Breast epithelium (tissue), 4 donors: ENCODE measurements at places on chromosomes 2 and 18.
A peak's percentile ranks its signal among the peaks of the same experiment; 100 is the strongest.

- no peaks in the 10 kb centered on the region for H3K4me1 ChIP-seq
- no peaks in the 10 kb centered on the region for H3K36me3 ChIP-seq
- no peak overlapping the region for H3K4me3 ChIP-seq
- no peak overlapping the region for H3K27ac ChIP-seq
These were observed 1.4 kb downstream of the RSAD2 start for GRCh38 chr2:6879011-6879410.

GRCh38 chr2:70113359-70114070 is 26.2 kb downstream of the PCBP1 start:
- no peaks in the 10 kb centered on the region for H3K27me3 ChIP-seq
- no peak for DNase-seq
- no peak overlapping the region for H3K4me3 ChIP-seq
- H3K27ac ChIP-seq = no peak overlapping the region
- peaks cover 2% of the 10 kb centered on the region for H3K4me1 ChIP-seq
- no peaks in the 10 kb centered on the region for H3K36me3 ChIP-seq

DNA sequence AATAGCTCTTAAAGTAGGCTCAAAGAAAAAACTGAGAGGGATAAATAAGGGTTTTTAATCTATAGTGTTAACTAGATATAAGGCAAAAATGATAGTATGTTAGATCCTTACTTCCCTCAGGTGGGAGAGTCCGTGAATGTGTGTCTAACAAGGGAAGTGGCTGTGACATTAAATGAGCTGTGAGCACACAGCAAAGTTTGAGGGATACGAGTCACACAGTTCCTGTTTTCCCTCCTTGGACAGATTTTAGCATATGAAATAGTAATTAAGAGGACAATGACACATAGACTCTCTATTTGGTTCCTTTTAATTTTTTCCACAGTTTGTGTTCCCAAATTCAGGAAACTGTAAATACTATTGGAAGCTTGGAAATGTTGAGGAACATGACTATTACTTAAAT is 148.4 kb upstream of the CAVIN2 start:
- no peaks in the 10 kb centered on the region for H3K36me3 ChIP-seq
- no peak overlapping the region for H3K27ac ChIP-seq
- H3K27me3 ChIP-seq = no peaks in the 10 kb centered on the region
- no peaks in the 10 kb centered on the region for H3K4me1 ChIP-seq

DNA sequence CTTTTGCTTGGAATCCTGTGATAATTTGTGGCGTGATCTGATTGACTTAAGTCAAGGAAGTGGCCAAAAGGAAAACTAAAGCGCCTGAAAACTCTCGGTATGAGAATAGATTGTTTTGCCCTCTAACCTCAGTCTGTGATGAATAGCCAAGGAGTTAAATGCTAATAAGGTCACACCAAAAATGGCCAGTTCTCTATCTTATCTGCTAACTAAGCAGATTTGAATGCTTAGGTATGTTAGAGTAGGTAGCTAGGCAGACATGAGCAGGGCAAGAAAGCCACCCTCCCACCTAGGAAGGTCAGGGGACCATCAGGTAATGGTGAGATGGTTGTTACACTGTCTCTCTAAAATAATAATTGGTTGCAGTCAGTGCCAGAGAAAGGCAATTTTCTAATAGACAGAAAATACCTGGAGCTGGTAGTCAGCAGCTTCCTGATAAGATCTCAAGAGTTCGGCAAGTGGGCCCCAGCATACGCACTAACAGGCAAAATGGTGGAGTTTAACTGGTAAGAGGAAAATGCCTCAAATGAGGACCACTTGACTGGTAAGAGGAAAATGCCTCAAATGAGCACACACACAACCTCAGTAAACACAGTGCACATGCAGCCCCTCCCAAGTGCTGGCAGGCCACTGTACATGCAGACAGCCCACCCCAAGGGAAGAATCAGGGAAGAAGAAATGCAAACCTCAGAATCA is 468.4 kb downstream of the MBD2 start:
- no peak for DNase-seq
- H3K4me1 ChIP-seq = no peaks in the 10 kb centered on the region
- no peak overlapping the region for H3K4me3 ChIP-seq
- no peaks in the 10 kb centered on the region for H3K27me3 ChIP-seq
- no peaks in the 10 kb centered on the region for H3K36me3 ChIP-seq
- no peak overlapping the region for H3K27ac ChIP-seq

DNA sequence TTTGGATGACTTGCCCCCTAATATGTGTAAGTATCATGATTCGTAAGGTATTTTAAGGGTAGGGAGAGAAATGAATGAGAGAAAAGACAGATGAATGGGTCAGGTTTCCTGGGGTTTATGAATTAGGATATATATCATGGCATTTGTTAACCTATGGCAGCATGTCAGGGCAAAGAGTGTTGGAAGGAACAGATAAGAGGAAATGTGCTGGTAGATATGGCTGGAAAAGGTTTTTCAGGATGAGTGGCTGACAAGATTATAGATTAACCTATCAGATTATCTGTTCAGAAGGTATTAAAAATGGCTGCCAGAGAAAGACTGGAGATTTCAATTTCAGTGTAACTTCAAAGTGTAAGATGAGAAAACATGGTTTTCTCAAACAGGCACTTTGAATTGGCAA is 67.8 kb downstream of the SRBD1 start:
- H3K27me3 ChIP-seq = no peaks in the 10 kb centered on the region
- no peak overlapping the region for H3K4me3 ChIP-seq

GRCh38 chr2:174026122-174026845 is 61.1 kb upstream of the SP3 start:
- H3K27ac ChIP-seq = peak overlapping the region; percentile 87
- peak overlapping the region; percentile 47 for H3K4me3 ChIP-seq
- DNase-seq = no peak

- no peaks in the 10 kb centered on the region for H3K36me3 ChIP-seq
- DNase-seq = no peak
- H3K27me3 ChIP-seq = no peaks in the 10 kb centered on the region
- no peak overlapping the region for H3K27ac ChIP-seq
These were observed 4.1 kb downstream of the SFTPB start for GRCh38 chr2:85663594-85664565.

- DNase-seq = no peak
- H3K4me3 ChIP-seq = no peak overlapping the region
- H3K4me1 ChIP-seq = no peaks in the 10 kb centered on the region
- no peaks in the 10 kb centered on the region for H3K27me3 ChIP-seq
- H3K36me3 ChIP-seq = peaks cover 9% of the 10 kb centered on the region
These were observed 60.7 kb downstream of the ADI1 start for GRCh38 chr2:3458396-3459184.

DNA sequence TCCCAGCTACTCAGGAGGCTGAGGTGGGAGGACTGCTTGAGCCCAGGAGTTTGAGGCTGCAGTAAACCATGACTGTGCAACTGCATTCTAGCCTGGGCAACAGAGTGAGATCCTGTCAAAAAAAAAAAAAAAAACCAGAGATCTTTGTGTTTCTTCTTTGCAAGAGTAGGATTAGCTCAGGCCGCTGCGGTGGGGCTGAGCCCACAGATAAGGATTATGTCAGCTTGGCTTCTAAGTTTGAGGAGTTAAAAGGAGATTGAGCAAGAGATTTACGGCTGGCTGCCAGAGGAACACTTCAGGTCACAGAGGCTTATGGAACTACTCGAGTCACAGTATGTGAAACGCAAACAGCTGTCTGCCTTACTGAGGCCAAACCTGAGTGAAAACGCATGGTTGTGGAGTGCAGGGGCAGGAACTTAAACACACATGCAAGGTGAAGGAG is 146.7 kb upstream of the L3MBTL4 start:
- H3K4me3 ChIP-seq = no peak overlapping the region
- H3K36me3 ChIP-seq = no peaks in the 10 kb centered on the region
- H3K27me3 ChIP-seq = no peaks in the 10 kb centered on the region
- no peaks in the 10 kb centered on the region for H3K4me1 ChIP-seq

DNA sequence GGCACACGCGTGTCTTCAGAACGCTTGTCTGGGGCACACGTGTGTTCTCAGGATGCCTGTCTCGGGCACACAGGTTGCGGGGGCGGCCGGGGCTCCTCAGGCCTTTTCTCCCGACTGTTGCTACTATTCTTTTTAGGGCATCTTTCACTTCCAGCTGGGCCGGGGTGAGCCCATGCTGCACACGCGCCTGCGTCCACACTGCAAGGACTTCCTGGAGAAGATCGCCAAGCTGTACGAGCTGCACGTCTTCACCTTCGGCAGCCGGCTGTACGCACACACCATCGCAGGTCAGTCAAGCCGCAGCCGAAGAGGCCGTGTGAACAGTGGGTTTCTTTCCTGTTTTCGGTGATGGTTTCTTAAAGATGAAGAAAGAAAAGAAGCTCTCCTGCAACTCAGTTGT is 25.0 kb downstream of the CTDP1 start:
- H3K27ac ChIP-seq = no peak overlapping the region
- no peak overlapping the region for H3K4me3 ChIP-seq
- no peak for DNase-seq
- H3K36me3 ChIP-seq = peaks cover 4% of the 10 kb centered on the region
- H3K4me1 ChIP-seq = no peaks in the 10 kb centered on the region

GRCh38 chr2:1672738-1673137 is 71.6 kb downstream of the PXDN start:
- no peaks in the 10 kb centered on the region for H3K36me3 ChIP-seq
- no peak overlapping the region for H3K4me3 ChIP-seq
- no peaks in the 10 kb centered on the region for H3K27me3 ChIP-seq
- H3K4me1 ChIP-seq = no peaks in the 10 kb centered on the region
- no peak overlapping the region for H3K27ac ChIP-seq

GRCh38 chr2:240111253-240111652 is 24.9 kb downstream of the COPS9 start:
- H3K4me3 ChIP-seq = no peak overlapping the region
- DNase-seq = no peak
- no peaks in the 10 kb centered on the region for H3K36me3 ChIP-seq
- H3K27me3 ChIP-seq = no peaks in the 10 kb centered on the region
- H3K27ac ChIP-seq = no peak overlapping the region

DNA sequence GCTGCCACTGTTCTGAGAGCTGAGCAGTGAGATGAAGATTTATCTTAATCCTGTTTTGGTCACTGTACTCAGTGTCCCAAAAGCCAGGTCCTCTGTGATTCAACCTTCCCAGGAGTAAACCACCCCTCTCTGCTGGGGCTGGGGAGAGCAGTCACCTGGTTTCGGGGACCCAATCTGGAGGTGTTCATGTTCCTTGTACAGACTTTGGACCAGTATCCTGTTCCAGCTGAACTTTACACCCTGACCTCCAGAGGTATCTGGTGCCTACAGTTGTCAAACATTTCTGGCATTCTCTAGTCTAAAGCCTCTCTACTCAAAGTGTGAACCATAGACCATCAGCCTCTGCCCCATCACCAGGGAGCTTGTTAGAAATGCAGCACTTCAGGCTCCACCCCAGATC is 22.1 kb downstream of the CERS6 start:
- no peak overlapping the region for H3K27ac ChIP-seq
- DNase-seq = no peak
- H3K4me1 ChIP-seq = no peaks in the 10 kb centered on the region
- no peaks in the 10 kb centered on the region for H3K36me3 ChIP-seq

DNA sequence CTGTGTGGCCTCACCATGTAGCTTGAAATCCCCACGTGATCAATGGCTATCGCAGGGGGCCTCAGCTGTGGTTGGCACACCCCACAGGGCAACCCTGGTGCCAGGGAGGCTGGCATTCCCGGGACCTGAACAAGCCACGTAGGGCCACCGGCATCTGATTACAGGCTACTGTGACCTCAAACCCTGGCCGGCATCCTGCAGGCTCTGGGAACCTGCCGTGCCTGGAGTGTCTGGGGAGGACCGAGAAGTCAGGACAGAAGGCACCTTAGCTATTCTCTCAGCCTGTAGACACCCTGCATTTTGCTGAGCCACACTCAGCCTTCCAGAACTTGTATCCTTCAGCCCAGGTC is 213.0 kb downstream of the GLI2 start:
- H3K4me1 ChIP-seq = no peaks in the 10 kb centered on the region
- DNase-seq = no peak
- no peaks in the 10 kb centered on the region for H3K36me3 ChIP-seq
- no peak overlapping the region for H3K4me3 ChIP-seq

DNA sequence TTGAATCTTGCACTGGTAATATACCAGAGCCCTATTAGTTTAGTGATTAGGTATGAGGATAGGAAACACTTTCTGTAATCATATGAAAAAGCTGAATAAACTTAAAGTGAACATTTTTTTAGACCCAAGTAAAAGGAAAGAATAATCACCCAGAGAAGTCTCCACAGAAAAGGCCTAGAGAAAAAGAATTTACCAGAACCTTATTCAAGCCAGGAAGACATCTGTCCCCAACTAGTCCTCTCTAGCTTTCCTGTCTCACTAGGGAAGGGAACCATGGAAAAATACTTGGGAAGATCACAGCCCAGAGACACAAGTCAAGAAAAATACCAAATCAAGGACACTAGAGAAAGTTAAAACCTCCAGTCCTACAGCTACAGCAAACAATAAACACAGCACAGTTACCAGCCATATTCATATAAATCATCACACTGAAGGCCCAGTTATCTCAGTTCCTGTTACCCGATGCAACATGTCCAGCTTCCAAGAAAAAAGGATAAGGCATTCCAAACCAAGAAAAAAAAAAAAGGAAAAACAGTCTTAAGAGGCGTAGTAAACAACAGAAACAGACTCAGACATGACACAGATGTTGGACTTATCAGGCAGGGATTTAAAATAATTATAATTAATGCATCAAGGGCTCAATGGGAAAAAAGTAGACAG is 461.5 kb downstream of the IRS1 start:
- no peak overlapping the region for H3K27ac ChIP-seq
- no peak for DNase-seq

- H3K27ac ChIP-seq = no peak overlapping the region
- H3K27me3 ChIP-seq = no peaks in the 10 kb centered on the region
- no peak overlapping the region for H3K4me3 ChIP-seq
- no peak for DNase-seq
- H3K4me1 ChIP-seq = no peaks in the 10 kb centered on the region
These were observed 75.7 kb downstream of the RBMS1 start for GRCh38 chr2:160417745-160418397.

- no peak for DNase-seq
- H3K36me3 ChIP-seq = no peaks in the 10 kb centered on the region
- no peak overlapping the region for H3K27ac ChIP-seq
- no peak overlapping the region for H3K4me3 ChIP-seq
These were observed 53.1 kb downstream of the MERTK start for GRCh38 chr2:111951486-111951885.

GRCh38 chr2:62852254-62852653 is 146.7 kb downstream of the EHBP1 start:
- no peak overlapping the region for H3K27ac ChIP-seq
- H3K4me3 ChIP-seq = no peak overlapping the region

DNA sequence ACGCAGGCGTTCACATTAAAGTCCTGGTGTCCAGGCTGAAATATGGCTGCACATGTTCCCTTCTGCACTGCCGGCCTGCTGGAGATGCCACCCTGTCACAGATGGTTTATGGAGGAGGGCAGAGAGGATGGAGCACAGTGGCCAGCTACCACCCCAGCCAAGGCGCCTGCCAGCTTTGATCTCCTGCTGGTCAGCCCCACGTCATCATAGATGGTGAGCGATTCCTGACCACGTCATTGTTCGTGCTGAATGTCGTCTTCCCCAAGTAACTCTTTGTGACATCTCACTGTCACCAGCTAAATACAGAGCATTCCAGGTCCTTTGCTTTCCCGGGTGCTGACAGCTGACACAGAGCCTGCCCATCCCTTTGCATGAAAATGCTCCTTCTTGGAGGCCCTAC is 248.3 kb downstream of the TTC32 start:
- no peaks in the 10 kb centered on the region for H3K36me3 ChIP-seq
- no peaks in the 10 kb centered on the region for H3K4me1 ChIP-seq
- no peak overlapping the region for H3K4me3 ChIP-seq
- DNase-seq = no peak

GRCh38 chr2:14306268-14306861 is 326.2 kb upstream of the LRATD1 start:
- no peak overlapping the region for H3K27ac ChIP-seq
- H3K4me3 ChIP-seq = no peak overlapping the region
- H3K36me3 ChIP-seq = no peaks in the 10 kb centered on the region
- H3K4me1 ChIP-seq = no peaks in the 10 kb centered on the region
- no peaks in the 10 kb centered on the region for H3K27me3 ChIP-seq
